Left hindlimb (tissue), 1 donor: ENCODE measurements at places on chromosomes 11 and 22.

- DNase-seq, result no peak
Observed at GRCh38 chr11:17366495-17366894, 14.9 kb downstream of the NCR3LG1 start.

GRCh38 chr22:29470159-29470855 is 9.7 kb upstream of the NEFH start:
- DNase-seq, result peak; percentile 60

GRCh38 chr11:92941676-92942571 is 27.5 kb upstream of the MTNR1B start:
- DNase-seq, result no peak

GRCh38 chr11:69321877-69322361 is 28.0 kb downstream of the MYEOV start:
- no peak for DNase-seq
